ENCODE measurements at places on chromosomes 2 and 18.

DNA sequence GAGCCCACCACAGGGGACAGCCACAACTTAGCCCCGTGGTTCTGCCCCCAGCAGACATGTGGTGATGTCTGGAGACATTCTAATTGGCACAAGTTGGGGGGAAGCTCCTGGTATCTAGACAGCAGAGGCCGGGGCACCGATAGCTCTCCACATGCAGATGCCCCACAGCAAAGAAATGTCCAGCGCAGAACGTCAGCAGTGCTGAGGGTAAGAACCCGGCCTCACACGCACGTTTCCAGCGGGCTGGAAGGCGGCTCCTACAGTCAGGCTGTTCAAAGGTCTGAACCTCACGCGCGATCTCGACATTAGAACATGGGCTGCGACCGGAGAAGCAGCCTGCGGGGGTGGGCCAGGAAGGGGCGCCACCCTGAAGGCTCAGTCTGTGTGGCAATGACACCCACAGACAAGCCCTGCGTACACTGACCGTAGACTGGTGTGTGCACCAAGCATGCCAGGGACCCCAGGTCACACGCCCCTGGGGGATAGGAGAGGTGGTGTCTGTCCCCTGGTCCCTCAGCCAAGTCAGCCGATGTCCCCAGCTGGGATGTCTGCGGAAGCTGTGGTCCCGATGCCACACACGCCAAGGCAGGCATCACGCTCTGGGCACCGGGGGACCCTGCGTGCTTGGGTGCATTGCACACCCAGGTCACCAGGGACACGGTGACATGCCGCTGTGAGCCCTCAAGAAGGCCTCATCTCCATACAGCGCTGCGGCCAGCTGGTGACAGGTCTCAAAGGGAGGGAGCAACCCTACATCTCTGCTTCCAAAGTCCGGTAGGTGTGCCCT lies 66.3 kb downstream of the PARD6G start:
- no peak for DNase-seq

GRCh38 chr2:75224636-75225094 lies 25.3 kb upstream of the TACR1 start:
- DNase-seq: no peak

DNA sequence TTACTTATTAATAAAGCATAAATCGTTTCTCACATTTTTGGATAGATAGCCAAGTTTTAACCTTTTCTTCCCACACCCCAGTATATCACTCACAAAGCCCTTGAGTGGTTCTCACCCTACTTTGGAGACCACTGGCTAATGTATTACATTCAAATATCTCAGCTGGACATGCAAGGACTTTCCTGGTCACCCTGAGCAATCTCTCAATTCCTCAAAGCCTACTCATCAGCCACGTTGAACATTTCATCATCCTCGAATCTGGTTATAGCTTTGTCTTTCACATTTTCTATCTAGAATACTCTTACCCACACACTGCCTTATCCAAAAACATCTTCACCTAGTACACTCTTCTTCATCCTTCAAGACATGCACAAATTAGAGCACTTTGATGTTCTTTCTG lies 71.1 kb upstream of the MAPRE2 start:
- DNase-seq: no peak

DNA sequence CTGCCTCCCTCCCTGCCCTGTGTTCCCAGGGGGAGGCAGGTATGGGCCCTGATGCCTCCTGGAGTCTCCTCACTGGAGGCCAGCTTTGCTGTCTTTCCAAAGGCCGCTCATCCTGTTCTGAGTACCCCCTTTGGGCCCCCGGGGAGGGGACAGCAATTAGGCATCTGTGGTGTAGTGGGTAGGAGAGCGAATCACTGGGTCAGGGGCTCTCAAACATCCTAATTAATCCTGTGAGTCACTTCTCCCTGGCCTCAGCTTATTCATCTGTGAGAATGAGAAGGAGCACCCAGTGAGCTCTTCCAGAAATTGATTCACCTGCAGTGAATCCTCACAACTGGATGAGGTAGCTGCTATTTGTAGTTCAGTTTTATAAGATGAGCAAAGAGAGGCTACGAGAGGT lies 16.4 kb downstream of the TET3 start:
- no peak for DNase-seq

DNA sequence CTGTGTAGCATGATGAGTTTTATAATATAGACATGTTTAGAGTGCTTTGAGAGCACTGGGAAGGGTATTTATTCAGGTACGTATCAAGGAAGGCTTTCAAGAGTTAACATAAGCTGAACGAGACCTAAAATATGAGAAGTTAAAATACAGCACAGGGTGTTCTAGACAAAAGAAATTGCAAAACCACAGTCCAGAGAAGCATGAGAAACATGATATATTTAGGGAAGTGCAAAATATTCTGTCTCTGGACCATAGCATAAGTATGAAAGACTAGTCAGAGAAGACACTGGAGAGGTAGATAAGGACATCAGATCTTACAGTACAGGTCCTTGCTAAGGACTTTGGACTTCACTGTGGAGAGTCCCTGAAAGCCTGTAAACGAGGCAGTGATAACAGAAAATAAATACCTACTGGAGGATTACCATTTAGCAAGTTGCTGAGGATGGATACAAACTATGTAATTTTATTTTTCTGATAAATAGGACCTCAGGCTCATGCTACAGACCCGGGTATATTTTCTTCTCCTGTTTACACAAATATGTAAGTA lies 43.7 kb downstream of the FSIP2 start:
- no peak for DNase-seq
